ENCODE measurements at places on chromosomes 3 and 15. TPM values are rescaled to one million over a fixed set of nuclear protein-coding genes. Genes with fewer than 3 reads are reported as not detected.

The COX5A gene
- total RNA-seq = 274 TPM

The INSYN1 gene
- not detected for total RNA-seq

The CLDN16 gene
- not detected for total RNA-seq

The COLQ gene
- 5.2 TPM for total RNA-seq

The TMCO5A gene
- not detected for total RNA-seq

The SCAANT1 gene
- not detected for total RNA-seq

The ISLR gene
- total RNA-seq = not detected

The LRRC3B gene
- total RNA-seq = not detected

The UBE2E1 gene
- total RNA-seq = 64.0 TPM

The SLC25A26 gene
- total RNA-seq = 12.9 TPM

The CD96 gene
- 338 TPM for total RNA-seq

The SLC2A2 gene
- total RNA-seq = not detected

The GOLGA8J gene
- total RNA-seq = not detected

The FBLN2 gene
- not detected for total RNA-seq

The KIF23 gene
- 60.8 TPM for total RNA-seq

The CSPG5 gene
- total RNA-seq = 0.30 TPM

The PEX11A gene
- total RNA-seq = 2.4 TPM

The PRICKLE2 gene
- not detected for total RNA-seq

The PROS1 gene
- total RNA-seq = 0.35 TPM

The ZNF385D gene
- total RNA-seq = not detected

The RAD51 gene
- total RNA-seq = 50.9 TPM

The PLIN1 gene
- total RNA-seq = 0.08 TPM

The IL5RA gene
- not detected for total RNA-seq

The TUSC7 gene
- total RNA-seq = not detected

The NAA80 gene
- total RNA-seq = 49.4 TPM

The GOLGA6C gene
- total RNA-seq = not detected

The ELL3 gene
- total RNA-seq = 0.33 TPM

The ATP8B4 gene
- 19.9 TPM for total RNA-seq

The CMTM8 gene
- total RNA-seq = 5.7 TPM

The PLSCR2 gene
- not detected for total RNA-seq

The SERPINI1 gene
- 3.1 TPM for total RNA-seq

The GCSAM gene
- 19.9 TPM for total RNA-seq

The UROC1 gene
- total RNA-seq = not detected

The CKMT1B gene
- total RNA-seq = not detected

The SCN11A gene
- not detected for total RNA-seq

The GOLGA6B gene
- not detected for total RNA-seq

The CAMK2N2 gene
- total RNA-seq = not detected

The GNAT1 gene
- not detected for total RNA-seq

The CASR gene
- total RNA-seq = 0.10 TPM

The C3orf85 gene
- total RNA-seq = not detected

All from activated CD4-positive, alpha-beta memory T cell treated with anti-CD3 and anti-CD28 coated beads, Interleukin-2, amount 10 ng/mL, durations not matched to agents 7 days and 5 days (primary cell).